ENCODE measurements at places on chromosomes 6 and 20.
A peak's percentile ranks its signal among the peaks of the same experiment; 100 is the strongest.

- no peak for DNase-seq
Measured at GRCh38 chr20:57266291-57267157, at the start of gene BMP7. Gene BMP7, minus strand, starts transcription at chr20:57266641. Its CDS starts 519 bp downstream, at chr20:57266122.

- DNase-seq = no peak
Measured at GRCh38 chr20:32316667-32317066, 39.2 kb downstream of the KIF3B start.

- DNase-seq = no peak
Measured at GRCh38 chr6:37517411-37517812, 17.7 kb upstream of the CCDC167 start.

- no peak for DNase-seq
Measured at GRCh38 chr6:164378330-164378729, 931.1 kb downstream of the C6orf118 start.

DNA sequence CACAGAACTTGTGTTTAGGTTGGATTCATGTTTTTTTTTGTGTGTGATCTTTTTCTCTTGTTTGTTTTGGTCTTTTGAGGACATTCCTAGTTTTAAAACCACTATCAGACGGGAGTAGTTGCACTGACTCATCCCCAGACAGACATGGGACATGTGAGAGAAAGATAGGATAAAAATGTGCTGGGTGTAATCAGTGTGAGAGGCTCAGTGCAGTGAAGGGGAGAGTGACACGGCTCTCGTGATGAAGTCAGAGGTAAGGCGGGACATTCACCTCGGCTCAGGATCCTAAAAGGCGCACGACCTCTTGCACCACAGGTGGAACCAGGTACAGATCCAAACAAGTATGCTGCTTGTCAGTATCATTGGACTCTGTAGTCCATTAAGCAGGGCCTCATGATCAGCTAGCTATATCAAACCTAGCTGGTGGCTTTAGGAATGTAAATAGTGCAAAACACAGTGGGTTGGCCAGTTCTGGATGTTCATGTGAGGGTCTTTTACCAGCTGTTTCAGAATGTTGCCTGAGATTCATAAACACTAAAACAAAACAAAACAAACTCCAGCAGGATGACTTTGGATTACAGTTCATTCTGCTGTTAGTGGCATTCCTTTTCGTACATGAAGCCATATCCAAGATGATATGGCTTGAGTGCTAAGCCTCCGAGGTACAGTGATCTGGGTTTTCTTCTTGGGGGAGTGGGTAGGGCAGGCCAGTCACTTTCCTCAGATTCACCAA is 18.0 kb downstream of the FOXO3 start:
- DNase-seq = no peak

- peak; percentile 92 for DNase-seq
Measured at GRCh38 chr20:41717483-41717882, 99.3 kb upstream of the CHD6 start.

GRCh38 chr6:34834789-34835518 is 43.1 kb downstream of the BLTP3A start:
- DNase-seq = no peak

DNA sequence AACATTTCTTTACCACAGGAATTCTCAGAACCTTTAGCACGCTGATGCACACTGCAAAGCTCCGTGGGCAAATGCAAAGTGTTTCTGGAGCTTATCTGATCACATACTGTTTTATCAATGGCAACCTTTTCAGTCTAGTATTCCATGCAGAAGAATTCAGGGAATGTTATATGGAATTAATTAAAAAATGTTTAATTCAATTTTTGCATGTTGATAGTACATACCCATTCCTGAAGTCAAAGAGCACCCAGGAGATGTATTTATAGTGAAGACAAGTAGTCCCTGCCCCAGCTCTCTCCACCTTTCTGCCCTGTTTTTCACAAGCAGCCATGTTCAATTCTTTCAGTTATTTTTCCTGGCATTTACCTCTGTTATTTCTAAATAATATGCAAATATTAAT is 55.2 kb downstream of the DTNBP1 start:
- no peak for DNase-seq

DNA sequence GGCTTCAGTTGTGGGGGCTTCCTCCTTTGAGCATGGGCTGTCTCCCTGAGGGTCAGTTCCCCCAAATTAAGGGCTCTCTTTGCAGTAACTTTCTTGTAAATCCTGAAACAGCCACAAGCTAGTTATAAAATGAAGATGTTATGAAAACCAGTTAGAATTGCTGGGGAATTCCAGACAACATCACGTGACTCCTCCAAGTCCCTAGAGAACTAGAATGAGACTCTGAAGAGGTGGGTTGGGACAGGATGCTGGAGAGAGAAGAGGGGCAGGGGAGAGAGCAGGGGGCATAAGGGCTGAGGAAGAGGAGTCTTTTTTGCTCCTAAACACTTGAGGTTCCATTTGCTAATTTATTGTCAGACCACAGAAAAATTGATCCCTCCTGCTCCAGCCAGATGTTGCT is 380.3 kb downstream of the DHX35 start:
- no peak for DNase-seq

- no peak for DNase-seq
Measured at GRCh38 chr20:23085436-23086055, 578 bp downstream of the CD93 start.

DNA sequence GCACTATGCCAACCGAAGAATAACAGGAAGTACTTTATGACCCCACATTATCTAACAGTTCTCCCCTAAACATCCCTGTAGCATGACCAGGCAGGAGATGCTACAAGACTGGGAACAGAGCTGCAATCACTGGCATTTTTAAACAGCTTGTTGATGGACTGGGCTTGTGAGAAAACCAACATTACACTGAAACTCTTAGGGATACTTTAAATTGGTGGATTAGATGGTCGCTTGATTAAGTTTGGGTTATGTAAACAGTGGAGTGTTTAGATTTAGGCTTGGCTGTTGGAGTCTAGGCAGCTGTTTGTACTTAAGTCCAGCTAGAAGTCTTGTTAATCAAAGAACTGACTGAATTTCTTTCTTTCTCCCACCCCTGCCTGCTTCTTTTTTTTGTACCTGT is 234.1 kb upstream of the BMP2 start:
- DNase-seq = no peak

DNA sequence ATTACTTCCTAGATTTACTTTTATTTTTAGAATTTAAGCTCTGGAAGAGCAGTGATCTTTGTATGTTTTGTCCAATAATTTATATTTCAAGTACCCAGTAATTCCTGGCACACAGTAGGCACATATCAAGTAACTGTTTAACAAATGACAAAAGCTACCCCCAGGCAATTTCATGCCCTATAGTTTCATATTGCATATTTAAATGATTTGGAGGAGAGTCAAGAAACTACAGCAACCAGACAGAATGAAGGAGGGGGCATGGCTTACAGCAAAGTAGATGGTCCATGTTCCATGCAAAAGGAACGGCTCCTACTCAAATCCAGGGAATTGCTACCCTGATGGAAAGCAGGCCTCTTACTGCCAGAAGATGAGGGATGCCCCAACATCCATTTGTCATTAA is 113.5 kb downstream of the ARHGAP18 start:
- DNase-seq = no peak

DNA sequence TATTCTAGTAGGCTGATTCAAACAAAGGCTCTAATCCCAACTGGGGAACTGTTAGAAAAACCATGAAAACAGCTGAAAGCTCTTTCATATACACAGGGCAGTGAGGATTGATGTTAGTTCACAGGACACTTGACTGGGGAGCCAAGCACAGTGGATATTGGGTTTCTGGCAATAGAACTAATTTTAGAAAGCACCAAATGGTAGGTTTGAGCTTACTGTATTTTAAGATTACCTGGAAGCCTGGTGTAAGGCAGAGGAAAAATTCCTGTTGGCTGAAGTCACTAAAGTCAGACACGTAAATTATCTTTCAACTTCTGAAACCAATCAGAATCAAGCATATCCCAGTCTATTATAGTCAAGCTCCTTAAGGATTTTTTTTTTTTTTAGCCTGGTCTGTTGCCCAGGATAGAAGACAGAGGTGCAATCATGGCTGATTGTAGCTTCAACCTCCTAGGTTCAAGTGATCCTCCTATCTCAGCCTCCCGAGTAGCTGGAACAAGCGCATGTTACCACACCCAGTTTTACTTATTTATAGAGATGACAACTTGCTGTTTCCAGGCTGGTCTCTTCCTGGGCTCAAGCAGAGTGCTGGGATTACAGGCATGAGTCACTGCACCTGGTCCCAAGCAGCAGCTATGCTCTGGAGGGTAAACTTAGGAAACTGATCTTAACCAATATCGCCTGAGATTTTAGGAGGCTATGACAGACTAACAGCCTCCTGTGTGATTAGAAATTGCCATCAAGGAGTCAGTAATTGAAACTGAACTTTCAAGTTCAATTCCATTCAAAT is 32.5 kb upstream of the SYNCRIP start:
- DNase-seq = no peak

GRCh38 chr6:167233490-167233889 is 57.6 kb upstream of the UNC93A start:
- no peak for DNase-seq

DNA sequence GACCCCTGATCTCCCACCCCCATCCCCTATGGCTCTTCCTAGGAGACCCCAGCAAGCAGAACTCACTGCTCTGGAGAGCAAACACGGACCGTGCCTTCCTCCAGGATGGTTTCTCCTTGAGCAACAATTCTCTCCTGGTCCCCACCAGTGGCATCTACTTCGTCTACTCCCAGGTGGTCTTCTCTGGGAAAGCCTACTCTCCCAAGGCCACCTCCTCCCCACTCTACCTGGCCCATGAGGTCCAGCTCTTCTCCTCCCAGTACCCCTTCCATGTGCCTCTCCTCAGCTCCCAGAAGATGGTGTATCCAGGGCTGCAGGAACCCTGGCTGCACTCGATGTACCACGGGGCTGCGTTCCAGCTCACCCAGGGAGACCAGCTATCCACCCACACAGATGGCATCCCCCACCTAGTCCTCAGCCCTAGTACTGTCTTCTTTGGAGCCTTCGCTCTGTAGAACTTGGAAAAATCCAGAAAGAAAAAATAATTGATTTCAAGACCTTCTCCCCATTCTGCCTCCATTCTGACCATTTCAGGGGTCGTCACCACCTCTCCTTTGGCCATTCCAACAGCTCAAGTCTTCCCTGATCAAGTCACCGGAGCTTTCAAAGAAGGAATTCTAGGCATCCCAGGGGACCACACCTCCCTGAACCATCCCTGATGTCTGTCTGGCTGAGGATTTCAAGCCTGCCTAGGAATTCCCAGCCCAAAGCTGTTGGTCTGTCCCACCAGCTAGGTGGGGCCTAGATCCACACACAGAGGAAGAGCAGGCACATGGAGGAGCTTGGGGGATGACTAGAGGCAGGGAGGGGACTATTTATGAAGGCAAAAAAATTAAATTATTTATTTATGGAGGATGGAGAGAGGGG is 1.4 kb downstream of the LTA start:
- DNase-seq = no peak

- DNase-seq = peak; percentile 75
Measured at GRCh38 chr6:27608916-27609883, 136.3 kb upstream of the ZNF184 start.

GRCh38 chr6:21420926-21421325 is 172.6 kb upstream of the SOX4 start:
- DNase-seq = no peak

GRCh38 chr6:11460837-11461661 is 76.5 kb upstream of the TMEM170B start:
- no peak for DNase-seq

GRCh38 chr20:24042646-24043045 is 54.1 kb upstream of the GGTLC1 start:
- no peak for DNase-seq

- peak; percentile 53 for DNase-seq
Measured at GRCh38 chr20:25592135-25592852, 7.0 kb upstream of the NINL start.

DNA sequence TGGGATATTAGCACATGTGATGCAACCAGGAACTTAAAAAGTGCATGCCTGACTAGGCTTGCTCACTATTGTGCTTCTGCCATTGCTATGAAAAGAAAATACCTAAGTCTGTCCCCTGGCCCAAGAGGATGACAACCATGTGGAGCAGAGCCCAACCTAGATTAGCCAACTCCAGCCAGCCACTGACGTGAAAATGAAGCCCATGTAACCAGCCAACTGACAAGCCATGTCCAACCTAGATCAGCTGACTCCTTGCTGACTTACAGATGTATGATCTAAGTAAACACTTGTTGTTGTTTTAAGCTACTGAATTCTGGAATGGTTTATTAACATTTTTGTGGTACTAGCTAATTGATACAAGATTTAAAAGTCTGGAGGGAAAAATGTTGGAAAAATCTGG is 47.5 kb downstream of the PIGU start:
- no peak for DNase-seq

DNA sequence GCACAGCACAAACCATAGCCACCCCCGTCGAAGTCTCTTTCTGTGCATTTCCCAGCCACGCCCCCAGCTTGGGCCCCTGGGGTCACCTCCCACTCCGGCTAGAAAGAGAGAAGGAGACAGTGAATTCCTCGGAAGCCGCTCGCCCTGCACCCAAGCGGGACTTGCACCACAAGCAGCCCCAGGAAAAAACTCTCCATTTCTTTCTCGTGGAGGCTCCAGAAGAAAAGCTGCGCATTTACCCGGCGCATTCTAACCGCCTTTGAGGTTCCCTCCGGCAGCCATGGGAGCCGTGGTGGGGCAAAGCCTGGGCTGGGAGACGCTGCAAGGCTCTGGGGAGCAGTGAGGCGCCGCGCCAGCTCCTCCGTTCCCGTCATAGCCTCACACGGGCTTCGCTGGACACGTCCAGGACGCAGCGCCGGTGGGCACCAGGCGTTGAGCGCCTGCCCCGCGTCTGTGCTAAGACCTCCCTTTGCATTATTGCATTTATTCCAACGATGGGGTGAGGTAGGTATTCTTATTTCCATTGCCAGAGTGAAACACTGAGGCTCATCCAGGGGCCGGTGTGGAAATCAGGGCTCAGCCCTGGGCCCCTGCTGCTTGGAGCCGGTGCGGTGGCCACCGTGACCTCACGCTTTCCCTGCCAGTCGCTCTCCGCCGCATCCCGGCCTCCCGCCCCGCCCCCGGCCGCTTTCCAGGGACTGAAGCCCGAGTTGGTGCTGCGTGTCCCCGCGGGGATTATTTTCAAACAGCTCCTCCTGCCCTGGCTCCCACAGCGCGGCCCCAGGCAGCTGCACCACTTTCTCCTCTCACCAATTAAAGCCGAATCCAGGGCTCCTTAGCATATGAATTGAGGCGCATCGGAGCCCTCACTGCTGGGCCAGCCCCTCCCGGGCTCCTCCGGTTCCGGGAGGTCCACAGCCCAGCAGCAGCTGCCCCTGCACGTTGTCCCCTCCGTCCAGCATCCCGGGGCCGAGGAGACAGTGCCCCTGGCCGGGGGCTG is 148.3 kb upstream of the AFDN start:
- DNase-seq = no peak

- no peak for DNase-seq
Measured at GRCh38 chr6:14447240-14447639, 329.7 kb downstream of the CD83 start.

- DNase-seq = peak; percentile 67
Measured at GRCh38 chr6:87154641-87154992, 748 bp upstream of the ZNF292 start.

- peak; percentile 16 for DNase-seq
Measured at GRCh38 chr6:41092421-41093140, 19.8 kb downstream of the NFYA start.

- DNase-seq = no peak
Measured at GRCh38 chr6:119346450-119346849, 3.1 kb downstream of the MAN1A1 start.

GRCh38 chr6:79431537-79431933 is 105.7 kb downstream of the LCA5 start:
- DNase-seq = no peak

Data from NCI-H446 (cell line).